ENCODE measurements at places on chromosomes 2 and 18.

DNA sequence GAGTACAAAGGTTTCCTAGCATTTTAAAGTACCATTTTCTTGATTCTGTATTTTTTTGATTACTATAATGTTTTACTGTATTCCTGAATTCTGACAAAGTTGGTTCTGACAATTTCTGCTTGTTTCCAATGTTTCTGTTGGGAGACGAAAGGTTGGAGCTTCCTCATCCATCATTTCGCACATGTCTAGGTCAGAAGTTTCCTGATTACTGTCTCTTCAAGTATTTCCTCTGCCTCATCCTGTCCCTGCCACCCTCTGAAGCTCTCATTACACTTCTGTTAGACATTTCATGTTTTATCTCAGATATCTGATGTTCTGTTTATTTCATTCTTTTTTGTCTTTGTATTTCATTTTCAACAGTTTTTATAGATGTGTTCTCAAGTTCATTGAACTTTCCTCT lies 895.8 kb downstream of the TSN start:
- no peaks in the 10 kb centered on the region for H3K27me3 ChIP-seq
- H3K4me1 ChIP-seq = peaks cover 2% of the 10 kb centered on the region
- H3K4me3 ChIP-seq = no peak overlapping the region
- H3K27ac ChIP-seq = no peak overlapping the region
- DNase-seq = no peak

DNA sequence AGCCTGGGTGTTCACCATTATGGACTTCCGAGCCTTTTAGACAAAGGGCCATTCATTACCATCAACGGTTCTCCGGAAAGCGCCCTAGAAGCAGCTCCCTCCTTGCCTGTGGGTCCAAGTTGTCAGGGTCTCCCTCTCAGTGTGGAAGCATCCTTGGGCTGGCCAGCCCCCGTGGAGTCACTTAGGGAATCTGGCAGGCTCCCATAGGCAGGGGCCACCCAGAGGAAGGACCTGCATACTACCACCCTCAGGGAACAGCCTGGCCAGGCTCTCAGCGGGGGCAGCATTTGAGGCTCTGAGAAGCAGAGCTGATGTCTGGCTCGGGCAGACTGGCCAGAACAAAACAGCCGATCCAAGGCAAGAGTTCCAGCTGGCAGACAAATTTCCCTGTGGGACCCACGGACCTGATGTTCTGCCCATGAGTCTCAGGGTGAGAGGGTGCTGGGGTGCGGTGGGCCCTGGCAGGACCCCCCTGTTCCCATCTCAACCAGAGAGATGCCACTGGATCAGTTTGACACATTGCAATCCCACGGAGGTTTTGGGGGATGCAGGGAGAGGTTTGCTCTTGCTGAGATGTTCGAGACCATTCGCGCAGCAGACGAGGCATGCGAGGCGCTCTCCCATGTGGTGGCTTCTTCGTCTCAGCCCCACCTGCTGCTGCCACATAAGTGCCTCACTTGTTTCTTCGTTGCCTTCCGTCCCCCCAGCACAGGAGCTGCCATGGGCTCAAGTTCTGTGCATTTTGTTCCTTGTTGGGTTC lies 56.9 kb downstream of the ACKR3 start:
- H3K4me3 ChIP-seq = no peak overlapping the region
- DNase-seq = no peak
- H3K27me3 ChIP-seq = no peaks in the 10 kb centered on the region
- no peak overlapping the region for H3K27ac ChIP-seq
- H3K36me3 ChIP-seq = no peaks in the 10 kb centered on the region

DNA sequence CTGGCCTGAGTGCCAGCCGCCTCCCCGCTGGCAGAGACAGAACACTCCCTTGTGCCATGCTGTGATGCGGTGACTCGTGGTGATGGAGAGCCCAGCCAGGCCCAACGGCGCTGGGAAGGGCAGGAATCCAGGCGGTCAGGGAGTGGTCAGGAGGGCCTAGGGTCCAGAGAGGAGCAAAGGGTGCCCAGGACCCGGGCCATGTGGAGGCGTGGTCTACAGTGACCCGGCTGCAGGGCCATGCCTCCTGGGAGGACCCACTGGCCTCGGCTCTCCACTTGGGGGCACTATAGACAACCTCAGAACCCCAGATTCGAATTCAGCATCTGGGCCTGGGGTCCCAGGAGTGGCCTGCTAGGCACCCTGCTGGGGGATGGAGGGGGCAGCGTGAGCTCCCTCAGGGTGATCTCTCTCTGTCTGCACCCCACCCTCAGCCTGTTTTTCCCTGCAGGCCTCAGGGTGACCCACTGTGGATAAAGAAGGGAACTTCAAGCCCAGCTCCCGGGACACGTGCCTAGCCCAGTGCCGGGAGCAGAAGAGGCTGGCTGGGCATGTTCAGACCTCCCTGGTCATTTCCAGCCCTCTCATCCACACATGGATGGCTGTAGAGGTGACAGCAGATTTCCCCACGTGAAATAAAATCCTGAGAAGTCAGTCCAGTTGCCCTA lies 13.0 kb downstream of the AMER3 start:
- no peaks in the 10 kb centered on the region for H3K36me3 ChIP-seq
- no peaks in the 10 kb centered on the region for H3K4me1 ChIP-seq
- no peak overlapping the region for H3K27ac ChIP-seq
- DNase-seq = no peak
- H3K4me3 ChIP-seq = no peak overlapping the region

DNA sequence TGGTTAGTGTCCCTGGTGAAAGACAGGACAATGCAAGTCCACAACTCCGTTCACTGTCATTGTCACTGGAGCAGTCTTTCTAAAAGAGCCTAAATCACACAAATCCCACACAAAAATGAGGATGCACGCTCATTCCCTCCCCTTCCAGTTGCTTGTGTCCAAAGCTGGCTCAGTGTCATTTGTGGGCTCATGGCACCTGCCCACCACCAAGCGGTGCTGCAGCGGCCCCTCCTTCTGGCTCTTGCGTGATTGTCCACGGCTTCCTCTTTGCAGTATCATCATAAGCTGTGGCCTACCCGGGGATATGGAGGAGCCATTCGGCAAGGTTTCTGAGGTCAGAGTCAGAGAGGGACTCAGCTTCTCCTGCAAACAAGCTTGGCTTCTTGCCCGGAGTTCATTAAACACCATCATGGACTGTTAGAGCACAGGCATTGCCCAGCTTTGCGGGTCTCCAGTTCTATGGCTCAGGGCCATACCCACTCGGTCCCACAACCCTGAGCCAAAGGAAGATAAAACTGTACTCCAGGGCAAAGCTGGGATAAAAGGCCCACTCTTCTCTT lies 179.4 kb upstream of the AGAP1 start:
- no peaks in the 10 kb centered on the region for H3K4me1 ChIP-seq
- H3K27me3 ChIP-seq = no peaks in the 10 kb centered on the region
- no peaks in the 10 kb centered on the region for H3K36me3 ChIP-seq

GRCh38 chr2:104563398-104563996 lies 290.4 kb upstream of the POU3F3 start:
- no peak overlapping the region for H3K27ac ChIP-seq
- no peak for DNase-seq
- H3K4me1 ChIP-seq = no peaks in the 10 kb centered on the region
- H3K4me3 ChIP-seq = no peak overlapping the region
- H3K36me3 ChIP-seq = no peaks in the 10 kb centered on the region

- H3K27me3 ChIP-seq = no peaks in the 10 kb centered on the region
- no peak for DNase-seq
- H3K4me1 ChIP-seq = no peaks in the 10 kb centered on the region
- no peak overlapping the region for H3K27ac ChIP-seq
- peaks cover 3% of the 10 kb centered on the region for H3K36me3 ChIP-seq
Observed at GRCh38 chr18:79769698-79770500, 27.8 kb upstream of the KCNG2 start.

- H3K27ac ChIP-seq = no peak overlapping the region
- peaks cover 7% of the 10 kb centered on the region for H3K4me1 ChIP-seq
- peaks cover 27% of the 10 kb centered on the region for H3K27me3 ChIP-seq
Observed at GRCh38 chr2:71460595-71461303, 7.4 kb downstream of the DYSF start.

DNA sequence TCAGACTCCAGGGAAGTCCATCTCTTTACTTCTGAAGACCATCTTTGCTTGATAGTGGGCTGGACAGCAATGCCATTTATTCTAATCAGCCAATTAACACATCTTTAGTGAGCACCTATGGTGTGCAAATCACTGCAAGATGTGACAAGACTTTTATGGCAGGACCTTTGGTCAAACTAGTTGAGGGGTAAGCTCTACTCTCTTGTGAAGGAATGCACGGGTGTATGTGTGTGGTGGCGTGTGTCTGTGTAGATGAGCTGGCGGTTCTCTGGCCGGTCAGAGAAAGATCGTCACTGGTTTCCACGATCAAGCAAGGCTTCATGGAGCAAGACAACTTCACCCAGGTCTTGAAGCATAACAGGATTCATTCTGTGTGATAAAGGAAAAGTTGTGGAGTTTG lies 281.1 kb upstream of the EPAS1 start:
- no peaks in the 10 kb centered on the region for H3K36me3 ChIP-seq
- H3K4me1 ChIP-seq = peaks cover 6% of the 10 kb centered on the region
- no peak for DNase-seq
- no peak overlapping the region for H3K27ac ChIP-seq
- H3K27me3 ChIP-seq = no peaks in the 10 kb centered on the region

DNA sequence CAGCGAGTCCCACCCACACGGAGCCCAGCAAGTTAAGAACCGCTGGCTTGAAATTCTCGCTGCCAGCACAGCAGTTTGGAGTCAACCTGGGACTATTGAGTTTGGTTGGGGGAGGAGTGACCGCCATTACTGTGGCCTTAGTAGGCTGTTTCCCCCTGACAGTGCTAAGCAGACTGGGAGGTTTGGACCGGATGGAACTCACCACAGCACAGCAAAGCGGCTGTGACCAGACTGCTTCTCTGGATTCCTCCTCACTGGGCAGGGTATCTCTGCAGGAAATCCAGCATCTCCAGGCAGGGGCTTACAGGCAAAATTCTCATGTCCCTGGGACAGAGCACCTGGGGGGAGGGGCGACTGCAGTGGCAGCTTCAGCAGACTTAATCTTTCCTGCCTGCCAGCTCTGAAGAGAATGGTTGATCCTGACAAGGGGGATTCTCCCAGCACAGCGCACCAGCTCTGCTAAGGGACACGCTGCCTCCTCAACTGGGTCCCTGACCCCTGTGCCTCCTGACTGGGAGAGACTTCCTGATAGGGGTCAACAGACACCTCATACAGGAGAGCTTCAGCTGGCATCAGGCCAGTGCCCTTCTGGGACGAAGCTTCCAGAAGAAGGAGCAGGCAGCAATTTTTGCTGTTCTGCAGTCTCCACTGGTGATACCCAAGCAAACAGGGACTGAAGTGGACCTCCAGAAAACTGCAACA lies 425.4 kb downstream of the NYAP2 start:
- no peaks in the 10 kb centered on the region for H3K36me3 ChIP-seq
- H3K27me3 ChIP-seq = no peaks in the 10 kb centered on the region
- H3K4me1 ChIP-seq = peaks cover 2% of the 10 kb centered on the region
- no peak overlapping the region for H3K4me3 ChIP-seq
- no peak for DNase-seq

- no peaks in the 10 kb centered on the region for H3K36me3 ChIP-seq
- H3K27me3 ChIP-seq = peaks cover 47% of the 10 kb centered on the region
- no peak for DNase-seq
- H3K4me1 ChIP-seq = peaks cover 9% of the 10 kb centered on the region
Observed at GRCh38 chr2:72149556-72150156, 2.0 kb upstream of the CYP26B1 start.

GRCh38 chr2:198417836-198418235 lies 613.4 kb downstream of the PLCL1 start:
- no peaks in the 10 kb centered on the region for H3K36me3 ChIP-seq
- no peaks in the 10 kb centered on the region for H3K27me3 ChIP-seq
- H3K27ac ChIP-seq = no peak overlapping the region
- DNase-seq = no peak

DNA sequence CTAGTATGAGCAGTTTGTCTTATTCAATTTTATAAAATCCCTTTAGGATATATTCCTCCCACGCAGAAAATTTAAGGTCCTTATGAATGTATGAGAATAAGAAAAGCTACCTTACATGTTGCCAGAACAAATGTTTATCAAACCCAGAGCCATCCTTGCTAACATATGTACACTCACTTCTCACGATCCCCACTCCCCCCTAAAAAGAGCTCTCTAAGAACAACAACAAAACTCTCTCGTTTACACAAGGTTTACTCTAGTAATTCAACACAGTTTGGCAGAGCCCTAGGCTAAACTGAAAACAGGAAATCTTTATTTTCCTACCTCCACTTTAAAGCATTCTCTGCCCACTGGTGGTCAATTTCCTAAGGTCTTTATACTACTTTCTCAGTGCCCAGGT lies 504.9 kb downstream of the ZEB2 start:
- H3K27ac ChIP-seq = no peak overlapping the region
- no peaks in the 10 kb centered on the region for H3K4me1 ChIP-seq
- no peak overlapping the region for H3K4me3 ChIP-seq
- H3K36me3 ChIP-seq = no peaks in the 10 kb centered on the region

DNA sequence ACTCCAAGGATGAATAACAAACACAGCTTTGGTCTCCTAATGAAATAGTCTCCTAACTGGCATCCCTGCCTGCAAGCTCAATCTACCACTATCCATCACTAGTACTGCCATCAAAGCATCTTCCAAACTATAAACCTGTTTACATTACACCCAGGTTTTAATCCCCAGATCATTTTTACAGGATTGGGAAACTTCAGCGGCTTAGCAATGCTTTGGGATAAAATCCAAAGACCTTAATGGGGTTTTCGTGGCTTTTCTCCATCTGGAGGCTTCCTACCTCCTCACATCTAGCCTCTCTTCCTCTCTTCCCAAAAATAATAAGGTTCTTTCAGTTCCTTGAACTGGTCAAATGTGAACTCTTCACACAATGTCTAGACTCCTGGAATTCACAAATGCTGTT lies 92.2 kb upstream of the SETBP1 start:
- no peak overlapping the region for H3K4me3 ChIP-seq
- H3K27me3 ChIP-seq = no peaks in the 10 kb centered on the region
- H3K27ac ChIP-seq = no peak overlapping the region
- no peaks in the 10 kb centered on the region for H3K4me1 ChIP-seq
- DNase-seq = no peak

DNA sequence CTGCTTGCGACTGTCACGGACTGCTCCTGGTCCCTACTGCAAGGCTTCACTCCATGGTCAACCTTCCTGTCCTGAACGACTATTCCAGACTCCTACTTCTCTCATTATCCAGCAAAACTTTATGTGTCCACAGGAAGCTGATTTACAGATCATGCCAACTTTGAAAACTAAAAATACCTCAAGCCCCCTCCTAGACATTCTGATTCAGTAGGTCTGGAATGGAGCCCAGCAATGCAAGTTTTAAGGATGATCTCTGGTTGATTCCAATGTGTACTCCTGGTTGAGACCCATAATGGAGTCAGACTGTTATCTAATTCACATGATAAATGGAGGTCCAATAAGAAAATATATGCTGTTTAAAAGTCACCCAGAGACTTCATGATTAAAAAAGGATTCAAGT lies 13.1 kb upstream of the LRATD1 start:
- no peaks in the 10 kb centered on the region for H3K36me3 ChIP-seq
- H3K4me1 ChIP-seq = no peaks in the 10 kb centered on the region
- H3K27ac ChIP-seq = no peak overlapping the region
- no peak for DNase-seq
- no peaks in the 10 kb centered on the region for H3K27me3 ChIP-seq

GRCh38 chr2:121919803-121920202 lies 164.4 kb downstream of the TSN start:
- no peak for DNase-seq
- H3K4me3 ChIP-seq = no peak overlapping the region
- no peaks in the 10 kb centered on the region for H3K36me3 ChIP-seq
- no peaks in the 10 kb centered on the region for H3K4me1 ChIP-seq
- no peaks in the 10 kb centered on the region for H3K27me3 ChIP-seq

Measured in iPS DF 6.9 (cell line).